ENCODE measurements at places on chromosomes 5 and 9.

GRCh38 chr9:131731237-131731636 is 8.6 kb downstream of the RAPGEF1 start:
- no peak for DNase-seq

GRCh38 chr5:172796306-172796705 is 25.3 kb upstream of the DUSP1 start:
- DNase-seq, result no peak

GRCh38 chr5:38157024-38157423 is 101.3 kb upstream of the EGFLAM start:
- DNase-seq, result no peak

GRCh38 chr9:106526716-106527204 is 336.2 kb upstream of the ZNF462 start:
- DNase-seq, result no peak

GRCh38 chr9:14096258-14096922 is 217.6 kb downstream of the NFIB start:
- no peak for DNase-seq

GRCh38 chr5:93342563-93343061 is 238.4 kb downstream of the NR2F1-AS1 start:
- DNase-seq, result no peak

- DNase-seq, result no peak
Measured at GRCh38 chr5:128796506-128796905, 168.8 kb upstream of the SLC27A6 start.

DNA sequence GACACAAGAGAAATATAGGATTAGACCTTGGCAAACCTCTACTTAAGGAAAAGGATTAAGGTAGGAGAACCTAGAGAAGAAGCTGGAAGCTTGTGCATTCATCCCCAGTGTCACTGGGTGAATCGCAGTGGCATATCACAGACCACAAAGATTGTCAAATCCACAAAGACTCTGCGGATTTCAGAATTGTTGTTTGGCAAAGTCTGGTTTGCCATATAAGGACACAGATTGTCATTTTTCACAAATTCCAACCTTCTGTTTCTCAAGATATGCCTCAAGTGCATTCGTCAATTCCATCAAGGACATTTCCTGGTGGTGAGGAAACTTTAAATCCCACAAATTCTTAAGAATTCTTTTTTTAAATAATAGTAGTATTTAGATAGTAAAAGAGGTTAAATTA is 395.1 kb upstream of the PAPPA start:
- no peak for DNase-seq

Measured in Panc1 (cell line).